H1 (cell line): ENCODE measurements at places on chromosomes 13 and 19. TPM values are rescaled to one million over a fixed set of nuclear protein-coding genes. Genes with fewer than 3 reads are reported as not detected.

DNA sequence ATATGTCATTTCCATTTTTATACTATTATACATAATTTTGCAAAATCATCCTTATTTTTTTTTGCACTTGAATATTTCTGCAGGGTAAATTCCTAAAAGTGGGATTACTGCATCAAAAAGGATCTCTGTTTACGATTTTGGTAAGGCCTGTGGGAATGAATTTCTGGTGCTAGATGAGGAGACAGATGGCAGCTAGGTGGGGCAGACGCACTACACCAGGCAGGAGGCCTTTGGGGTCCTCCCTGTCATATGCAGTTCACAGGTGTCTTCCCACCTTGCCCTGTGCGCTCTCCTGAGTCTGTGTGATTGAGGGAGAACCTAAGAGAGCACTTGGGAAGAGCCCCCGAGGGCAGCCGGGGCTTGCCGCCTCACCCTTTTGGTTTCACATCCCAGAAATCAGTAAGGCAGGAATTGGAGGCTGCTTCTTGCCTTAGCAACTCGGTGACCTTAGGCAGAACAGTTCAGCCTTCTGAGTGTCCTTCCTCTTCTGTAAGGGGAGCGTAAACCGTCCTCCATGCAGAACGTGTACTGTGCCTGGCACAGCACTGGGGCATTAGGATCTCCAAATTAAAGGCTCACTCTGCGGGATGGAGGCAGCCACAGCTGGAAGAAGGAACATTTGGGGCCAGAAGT is 13.4 kb upstream of the GJB2 start:
- DNase-seq = no peak
- no peaks in the 10 kb centered on the region for H3K4me1 ChIP-seq
- no peak overlapping the region for H3K4me3 ChIP-seq
- no peaks in the 10 kb centered on the region for H3K27me3 ChIP-seq
- no peaks in the 10 kb centered on the region for H3K36me3 ChIP-seq

- peaks cover 11% of the 10 kb centered on the region for H3K4me1 ChIP-seq
- H3K27me3 ChIP-seq = no peaks in the 10 kb centered on the region
- no peak overlapping the region for H3K4me3 ChIP-seq
- peaks cover 14% of the 10 kb centered on the region; the same call in 1 of the 2 replicates for H3K36me3 ChIP-seq
These were observed 62.6 kb downstream of the MLLT1 start for GRCh38 chr19:6216996-6217751.

DNA sequence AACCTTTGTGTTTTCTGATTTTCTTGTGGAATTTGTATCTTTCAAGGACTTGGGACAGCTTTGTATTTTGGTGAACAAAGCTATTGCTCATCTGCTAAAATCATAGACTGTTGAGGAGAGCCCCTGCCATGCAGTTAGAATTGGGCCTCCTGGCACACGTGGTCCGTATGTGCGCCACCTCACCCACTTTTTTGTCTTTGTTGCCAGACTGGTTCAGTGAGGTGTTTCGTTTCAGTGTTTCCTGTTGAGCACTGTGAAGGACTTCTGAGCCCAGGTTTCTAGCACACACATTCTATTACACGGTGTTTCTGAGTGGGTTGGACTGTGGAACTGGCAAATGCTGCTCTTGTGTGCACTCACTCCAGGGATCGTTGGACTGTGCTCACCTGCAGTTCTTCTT is 37.6 kb upstream of the RNF113B start:
- no peak overlapping the region for H3K27ac ChIP-seq
- no peaks in the 10 kb centered on the region for H3K4me1 ChIP-seq
- no peak overlapping the region for H3K4me3 ChIP-seq
- DNase-seq = no peak
- peaks cover 5% of the 10 kb centered on the region; the same call in 1 of the 2 replicates for H3K36me3 ChIP-seq
- H3K27me3 ChIP-seq = no peaks in the 10 kb centered on the region

GRCh38 chr13:31433207-31433606 is 233.4 kb downstream of the B3GLCT start:
- H3K27me3 ChIP-seq = no peaks in the 10 kb centered on the region
- H3K27ac ChIP-seq = no peak overlapping the region
- no peak overlapping the region for H3K4me3 ChIP-seq
- no peaks in the 10 kb centered on the region for H3K36me3 ChIP-seq
- no peak for DNase-seq

MEIOSIN gene
- total RNA-seq = not detected in 2 replicates

DNA sequence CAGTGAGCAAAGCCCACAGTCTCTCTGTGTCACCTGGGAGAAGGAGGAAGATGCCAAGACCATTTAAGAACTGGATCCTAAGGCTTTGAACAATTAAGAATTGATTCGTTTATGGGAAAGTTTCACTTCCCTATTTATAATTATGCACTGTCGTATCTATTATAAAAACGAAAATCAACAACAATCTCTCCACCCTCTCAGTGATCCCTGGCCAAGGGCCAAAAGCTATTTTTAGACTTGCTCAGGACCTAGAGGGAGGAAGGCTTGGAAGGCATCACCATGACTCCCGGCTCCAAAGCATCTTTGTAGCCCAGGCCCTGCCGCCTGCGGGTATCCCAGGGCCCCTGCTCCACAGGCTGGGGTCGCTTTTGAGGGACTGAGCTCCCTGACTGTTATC is 1.3 kb downstream of the RHPN2 start:
- H3K4me1 ChIP-seq = no peaks in the 10 kb centered on the region
- no peak for DNase-seq

SIX5 gene
- 24.2 and 27.3 TPM in 2 replicates for total RNA-seq

ZFP14 gene
- 8.2 and 8.8 TPM in 2 replicates for total RNA-seq

- no peaks in the 10 kb centered on the region for H3K27me3 ChIP-seq
- no peaks in the 10 kb centered on the region for H3K4me1 ChIP-seq
- no peak for DNase-seq
- H3K27ac ChIP-seq = no peak overlapping the region
These were observed 17.8 kb upstream of the ZNF177 start for GRCh38 chr19:9345005-9345404.

DNA sequence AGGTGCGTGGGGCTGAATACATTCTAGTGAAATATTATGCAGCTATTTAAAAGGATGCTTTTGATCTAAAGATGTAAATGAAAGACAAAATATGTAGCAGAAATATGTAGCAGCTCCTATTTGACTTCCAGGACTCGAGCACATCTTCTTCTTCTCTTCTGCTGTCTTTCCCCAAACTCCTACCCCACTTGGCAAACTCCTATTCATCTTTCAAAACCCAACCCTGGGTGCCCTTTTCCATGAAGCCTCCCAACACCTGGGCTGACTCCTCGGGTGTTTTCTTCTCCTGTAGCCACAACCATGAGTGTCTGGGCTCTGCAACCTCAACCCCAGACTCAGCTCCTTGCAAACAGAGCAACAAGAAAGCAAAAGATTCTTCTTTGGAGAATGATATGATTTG is 11.1 kb downstream of the ACER1 start:
- H3K36me3 ChIP-seq = no peaks in the 10 kb centered on the region
- H3K4me1 ChIP-seq = no peaks in the 10 kb centered on the region
- H3K27ac ChIP-seq = no peak overlapping the region
- no peaks in the 10 kb centered on the region for H3K27me3 ChIP-seq

GGN gene
- total RNA-seq = 1.2 and 2.7 TPM in 2 replicates

DNA sequence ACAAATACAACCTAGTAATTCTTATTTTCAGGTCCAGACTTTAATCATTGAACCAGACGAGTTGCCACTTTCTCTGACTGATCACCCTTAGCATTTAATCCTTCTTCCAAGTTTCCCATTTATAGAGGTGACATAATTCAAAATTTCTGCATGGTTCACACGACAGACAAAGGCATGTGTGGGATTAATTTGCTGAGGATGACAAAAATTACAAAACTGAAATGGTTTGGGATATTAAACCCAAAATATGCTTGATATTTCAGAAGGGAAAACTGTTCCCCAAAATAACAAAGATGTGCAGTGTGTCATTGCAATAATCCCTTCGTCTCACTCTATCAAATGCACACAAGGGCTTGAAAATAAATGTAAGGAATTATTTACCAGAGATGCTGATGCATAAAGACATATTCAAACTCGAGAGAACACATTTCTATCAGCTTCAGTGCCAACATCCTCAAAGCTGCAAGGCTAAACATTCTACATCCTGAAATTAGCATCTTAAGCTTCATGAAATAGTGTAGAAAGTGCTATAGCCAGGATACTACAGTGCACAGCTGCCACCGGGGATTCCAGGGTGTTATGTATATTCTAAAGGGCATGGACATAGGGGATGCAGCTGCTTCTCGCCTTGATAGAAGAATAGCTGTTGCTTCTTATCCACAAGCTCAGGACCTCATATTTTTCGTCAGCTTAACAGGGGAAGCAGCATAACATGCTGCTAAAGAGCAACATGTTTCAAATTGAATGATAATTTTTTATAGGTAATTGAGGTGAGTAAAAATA is 198.7 kb upstream of the SLITRK1 start:
- no peaks in the 10 kb centered on the region for H3K36me3 ChIP-seq
- no peaks in the 10 kb centered on the region; the same call in 1 of the 2 replicates for H3K4me1 ChIP-seq
- H3K27ac ChIP-seq = no peak overlapping the region
- H3K27me3 ChIP-seq = no peaks in the 10 kb centered on the region
- no peak for DNase-seq

DNA sequence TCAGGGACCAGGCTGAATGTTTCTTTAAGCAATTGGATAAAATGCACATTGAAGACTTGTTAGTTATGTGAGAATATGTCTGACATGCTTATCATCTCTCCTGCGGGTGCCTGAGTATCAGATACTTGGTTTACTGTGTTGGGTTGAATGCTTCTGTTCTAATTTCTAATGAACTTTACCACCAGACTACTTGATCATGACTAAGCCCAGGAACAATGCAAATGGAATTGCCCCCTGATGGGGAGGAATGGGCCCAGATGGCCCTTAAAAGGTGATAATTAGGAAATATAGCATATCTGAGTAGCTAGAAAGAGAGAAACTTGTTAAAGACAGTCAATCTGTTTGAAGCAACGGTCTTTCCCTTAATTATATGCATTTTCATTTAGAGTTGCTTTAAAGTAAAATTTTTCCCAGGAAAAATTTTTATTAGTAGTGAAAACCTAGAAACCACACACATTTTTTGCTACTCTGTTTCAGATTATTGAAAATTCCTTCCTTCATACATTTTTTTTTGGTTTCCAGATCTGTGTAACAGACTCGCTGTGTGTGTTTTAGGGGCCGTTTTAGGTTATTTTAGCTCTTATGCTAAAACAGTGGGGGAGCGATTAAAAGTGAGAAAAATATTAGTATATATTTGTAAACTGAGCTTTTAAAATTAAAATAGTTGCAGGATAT is 186.6 kb downstream of the TM9SF2 start:
- H3K4me1 ChIP-seq = peaks cover 19% of the 10 kb centered on the region
- no peaks in the 10 kb centered on the region for H3K36me3 ChIP-seq
- no peak for DNase-seq
- peak overlapping the region; percentile 91 for H3K27ac ChIP-seq

DNA sequence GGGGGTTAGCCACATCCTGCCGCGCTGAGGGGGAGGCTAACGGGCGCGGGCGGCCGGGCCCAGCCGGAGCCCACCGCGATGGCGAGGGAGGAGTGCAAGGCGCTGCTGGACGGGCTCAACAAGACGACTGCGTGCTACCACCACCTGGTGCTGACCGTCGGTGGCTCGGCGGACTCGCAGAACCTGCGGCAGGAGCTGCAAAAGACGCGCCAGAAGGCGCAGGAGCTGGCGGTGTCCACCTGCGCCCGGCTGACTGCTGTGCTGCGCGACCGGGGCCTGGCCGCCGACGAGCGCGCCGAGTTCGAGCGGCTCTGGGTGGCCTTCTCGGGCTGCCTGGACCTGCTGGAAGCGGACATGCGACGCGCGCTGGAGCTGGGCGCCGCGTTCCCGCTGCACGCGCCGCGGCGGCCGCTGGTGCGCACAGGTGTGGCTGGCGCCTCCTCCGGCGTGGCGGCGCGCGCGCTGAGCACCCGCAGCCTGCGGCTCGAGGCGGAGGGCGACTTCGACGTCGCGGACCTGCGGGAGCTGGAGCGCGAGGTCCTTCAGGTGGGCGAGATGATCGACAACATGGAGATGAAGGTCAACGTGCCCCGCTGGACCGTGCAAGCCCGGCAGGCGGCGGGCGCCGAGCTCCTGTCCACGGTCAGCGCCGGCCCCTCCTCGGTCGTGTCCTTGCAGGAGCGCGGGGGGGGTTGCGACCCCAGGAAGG is 692 bp downstream of the RGS9BP start:
- no peak overlapping the region for H3K27ac ChIP-seq
- H3K27me3 ChIP-seq = peaks cover 26% of the 10 kb centered on the region
- no peak for DNase-seq
- peak overlapping the region; percentile 54 for H3K4me3 ChIP-seq
